ENCODE measurements at places on chromosomes 6 and 20.

GRCh38 chr6:158050955-158051354, 69.3 kb downstream of the SYNJ2 start:
- no peak for DNase-seq

GRCh38 chr20:1654996-1655395, 2.6 kb downstream of the SIRPG start:
- peak; percentile 15 for DNase-seq

- no peak for DNase-seq
These were observed 672.6 kb upstream of the AGPAT4 start for GRCh38 chr6:161946461-161946860.

GRCh38 chr20:10673842-10674683, at the start of gene JAG1:
Gene JAG1, minus strand, starts transcription at chr20:10673999. Its CDS starts 469 bp downstream, at chr20:10673530.
- DNase-seq: peak; percentile 95
